ENCODE measurements at places on chromosomes 16 and 17.

DNA sequence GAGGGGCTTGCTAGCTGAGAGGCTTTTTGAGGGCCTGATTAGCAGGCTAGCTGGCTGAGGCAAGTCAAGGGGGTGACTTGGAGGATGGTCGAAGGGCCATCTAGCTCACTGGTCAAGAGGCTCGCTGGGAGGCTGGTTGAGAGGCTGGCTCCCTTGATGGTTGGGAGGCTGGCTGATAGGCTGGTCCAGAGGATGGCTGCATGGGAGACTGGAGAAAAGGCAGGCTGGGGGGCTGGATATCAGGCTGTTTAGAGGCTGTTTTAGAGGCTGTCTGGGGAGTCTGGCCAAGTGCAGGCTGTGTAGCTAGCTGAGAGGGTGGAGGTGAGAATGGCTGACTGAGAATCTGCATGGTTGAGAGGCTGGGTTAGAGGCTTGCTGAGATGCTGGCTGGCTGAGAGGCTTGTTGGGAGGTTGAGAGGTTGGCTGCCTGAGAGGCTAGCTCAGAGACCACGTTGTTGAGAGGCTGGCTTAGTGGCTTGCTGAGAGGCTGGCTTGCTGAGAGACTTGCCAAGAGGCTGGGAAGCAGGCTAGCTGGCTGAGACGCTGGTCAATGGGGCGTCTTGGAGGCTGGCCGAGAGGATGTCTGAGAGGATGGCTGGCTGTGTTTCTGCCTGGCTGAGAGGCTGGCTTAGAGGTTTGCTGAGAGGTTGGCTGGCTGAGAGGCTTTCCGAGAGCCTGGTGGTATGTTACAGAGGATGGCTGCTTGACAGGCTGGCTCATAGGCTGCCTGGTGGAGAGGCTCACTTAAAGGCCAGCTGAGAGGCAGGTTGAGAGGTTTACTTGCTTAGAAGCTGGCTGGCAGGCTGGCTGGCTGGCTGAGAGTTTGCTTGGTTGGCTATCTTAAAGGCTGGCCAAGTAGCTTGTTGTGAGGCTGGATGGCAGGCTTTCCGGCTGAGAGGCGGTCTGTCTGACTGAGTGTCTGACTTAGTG is 36.6 kb upstream of the ACSM2B start:
- DNase-seq = no peak

GRCh38 chr17:38575781-38576180 is 30.0 kb downstream of the SRCIN1 start:
- DNase-seq = no peak

DNA sequence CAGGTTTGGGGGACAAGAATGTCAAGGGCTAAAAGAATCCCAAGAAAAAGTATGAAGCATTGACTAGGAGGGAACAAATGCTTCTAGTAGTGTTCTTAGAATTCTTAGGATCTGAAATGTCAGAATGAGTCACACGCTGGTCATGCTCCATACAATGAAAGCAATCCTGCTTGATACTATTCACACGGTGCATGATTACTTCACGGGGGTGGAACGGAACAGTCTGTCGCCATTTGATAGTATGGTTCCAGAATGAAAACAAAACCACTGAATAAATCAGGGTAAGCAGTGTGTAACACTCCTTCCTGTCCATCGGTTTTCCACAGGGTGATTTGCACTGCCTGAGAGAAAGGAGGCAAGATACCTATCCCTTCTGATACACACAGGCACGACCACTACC is 22.9 kb upstream of the YWHAE start:
- no peak for DNase-seq

DNA sequence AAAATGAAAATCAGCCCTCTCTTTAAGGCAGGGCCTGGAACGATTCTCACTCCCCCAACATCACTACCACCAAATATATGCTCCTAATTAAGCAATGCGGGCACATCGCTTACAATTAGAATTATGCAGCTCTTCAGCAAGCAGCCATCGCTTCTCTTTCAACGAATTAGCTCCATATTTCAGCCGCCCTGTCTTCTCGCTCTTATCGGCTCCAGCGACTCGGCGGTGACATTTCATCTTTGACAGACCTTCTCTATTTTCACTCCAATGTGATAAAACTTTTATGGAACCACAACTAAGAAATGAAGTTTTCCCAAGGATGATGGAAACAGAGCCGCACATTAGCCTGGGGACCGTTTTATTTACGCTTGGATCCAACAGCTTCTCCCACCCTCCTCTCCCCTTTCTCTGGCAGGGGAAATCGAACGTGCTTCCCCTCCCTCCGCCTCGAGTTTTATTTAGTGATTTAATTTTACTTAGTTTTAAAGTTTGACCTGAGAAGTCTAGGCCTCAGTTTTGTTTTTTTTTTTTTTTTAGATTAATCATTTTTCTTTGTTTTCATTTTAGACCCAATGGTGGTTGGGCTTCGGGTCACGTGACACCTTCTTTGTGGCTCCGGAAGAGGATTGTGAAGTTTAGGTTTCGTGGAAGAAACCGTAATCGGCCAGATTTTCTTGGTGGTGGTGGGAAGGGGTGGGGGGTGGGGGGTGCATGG is 3.1 kb upstream of the HOXB2 start:
- peak; percentile 46 for DNase-seq

DNA sequence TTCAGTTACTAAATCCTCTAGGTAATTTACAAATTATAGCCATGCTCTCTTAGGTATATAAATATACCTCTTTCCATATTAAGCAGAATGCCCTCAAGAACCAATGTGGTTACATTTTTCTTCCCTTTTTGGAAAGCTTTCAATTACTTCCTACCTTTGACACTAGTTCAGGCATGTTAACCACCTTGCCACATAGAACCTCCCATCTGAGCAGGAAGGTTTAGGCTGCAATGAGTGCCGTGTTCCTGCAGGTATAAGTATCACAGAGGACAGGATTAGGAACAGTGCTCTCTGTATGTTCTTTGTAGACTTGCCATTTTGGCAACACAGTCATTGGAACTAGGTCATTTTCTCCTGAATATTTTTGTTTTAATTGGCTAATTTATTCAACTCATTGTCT is 20.1 kb downstream of the KRT25 start:
- no peak for DNase-seq

- DNase-seq = no peak
These were observed 560.7 kb upstream of the PSMD7 start for GRCh38 chr16:73735954-73736353.

DNA sequence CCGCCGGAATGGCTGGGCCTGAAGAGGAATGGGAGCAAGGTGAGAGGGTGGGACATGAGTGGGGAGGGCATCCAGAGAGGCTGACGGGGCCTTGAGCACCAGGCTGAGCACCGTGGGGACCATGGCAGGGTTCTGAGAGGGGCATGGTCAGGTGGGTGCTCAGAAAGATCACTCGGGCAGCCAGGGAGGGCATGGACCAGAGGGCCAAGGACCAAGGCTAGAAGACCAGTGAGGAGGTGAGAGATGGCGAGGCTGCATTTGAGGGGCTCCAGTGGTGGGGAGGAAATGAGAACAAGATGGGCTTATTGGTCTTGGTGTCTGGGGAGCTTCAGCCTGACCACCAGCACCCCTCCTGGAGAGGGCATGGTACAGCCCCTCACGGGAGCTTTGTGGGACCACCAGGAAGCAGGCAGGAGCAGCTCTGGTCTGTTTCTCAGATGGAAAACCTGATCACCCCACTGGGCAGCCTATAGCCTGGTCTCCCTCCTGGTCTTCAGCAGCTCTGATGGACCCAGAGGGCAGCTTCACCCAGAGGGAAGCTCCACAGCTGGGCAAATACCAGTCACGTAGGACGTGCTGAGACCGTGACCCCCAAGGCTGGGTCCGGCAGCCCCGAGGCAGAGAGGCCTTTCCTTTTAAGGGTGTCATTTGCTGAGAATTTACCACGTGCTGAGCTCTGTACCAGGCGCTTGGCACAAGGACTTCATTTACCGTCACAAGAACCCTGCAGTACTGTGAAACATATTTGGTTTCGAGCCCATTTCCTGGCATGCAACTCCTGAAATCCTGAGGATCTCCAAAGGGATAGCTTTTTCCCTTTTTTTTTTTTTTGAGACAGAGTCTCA is 11.4 kb upstream of the NCBP3 start:
- DNase-seq = no peak

GRCh38 chr16:79757968-79758367 is 157.4 kb upstream of the MAF start:
- no peak for DNase-seq

DNA sequence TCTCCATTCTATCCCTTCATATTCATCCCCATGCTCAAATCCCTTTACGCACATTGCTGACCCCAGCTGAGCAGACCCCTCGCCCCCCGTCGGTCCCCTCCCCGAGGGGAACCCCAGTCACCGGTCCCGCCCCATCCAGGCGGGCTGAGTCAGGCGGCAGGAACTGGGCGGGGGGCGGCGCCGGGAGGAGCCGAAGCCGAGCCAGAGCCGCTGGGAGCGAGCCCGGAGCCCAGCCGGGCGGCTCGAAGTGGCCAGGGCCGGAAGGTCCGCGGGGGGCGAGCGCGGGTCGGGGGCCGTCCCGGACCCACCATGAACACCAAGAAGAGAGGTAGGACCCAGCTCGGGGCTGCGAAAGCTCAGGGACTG is 8.6 kb downstream of the RIPOR1 start:
- DNase-seq = no peak

DNA sequence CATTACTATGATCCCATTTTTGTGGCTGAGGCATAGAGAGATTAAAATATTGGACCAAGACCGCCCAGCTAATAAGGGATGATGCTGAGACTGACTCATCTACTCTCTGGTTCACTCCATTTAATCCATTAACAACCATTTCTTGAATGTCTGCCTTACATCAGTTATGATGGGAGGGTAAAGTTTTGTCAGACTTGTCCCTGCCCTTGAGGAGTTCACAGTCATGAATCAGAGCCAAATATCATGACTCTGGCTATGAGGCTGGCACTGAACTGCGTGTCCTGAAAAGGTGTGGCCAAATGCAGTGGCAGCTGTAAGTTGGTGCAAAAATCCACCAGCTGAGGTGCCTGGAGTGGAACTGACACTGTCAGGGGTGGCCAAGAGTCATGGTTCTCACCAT is 35.0 kb upstream of the MAF start:
- DNase-seq = no peak

GRCh38 chr16:9134739-9135138 is 43.3 kb downstream of the HAPSTR1 start:
- peak; percentile 37 for DNase-seq

DNA sequence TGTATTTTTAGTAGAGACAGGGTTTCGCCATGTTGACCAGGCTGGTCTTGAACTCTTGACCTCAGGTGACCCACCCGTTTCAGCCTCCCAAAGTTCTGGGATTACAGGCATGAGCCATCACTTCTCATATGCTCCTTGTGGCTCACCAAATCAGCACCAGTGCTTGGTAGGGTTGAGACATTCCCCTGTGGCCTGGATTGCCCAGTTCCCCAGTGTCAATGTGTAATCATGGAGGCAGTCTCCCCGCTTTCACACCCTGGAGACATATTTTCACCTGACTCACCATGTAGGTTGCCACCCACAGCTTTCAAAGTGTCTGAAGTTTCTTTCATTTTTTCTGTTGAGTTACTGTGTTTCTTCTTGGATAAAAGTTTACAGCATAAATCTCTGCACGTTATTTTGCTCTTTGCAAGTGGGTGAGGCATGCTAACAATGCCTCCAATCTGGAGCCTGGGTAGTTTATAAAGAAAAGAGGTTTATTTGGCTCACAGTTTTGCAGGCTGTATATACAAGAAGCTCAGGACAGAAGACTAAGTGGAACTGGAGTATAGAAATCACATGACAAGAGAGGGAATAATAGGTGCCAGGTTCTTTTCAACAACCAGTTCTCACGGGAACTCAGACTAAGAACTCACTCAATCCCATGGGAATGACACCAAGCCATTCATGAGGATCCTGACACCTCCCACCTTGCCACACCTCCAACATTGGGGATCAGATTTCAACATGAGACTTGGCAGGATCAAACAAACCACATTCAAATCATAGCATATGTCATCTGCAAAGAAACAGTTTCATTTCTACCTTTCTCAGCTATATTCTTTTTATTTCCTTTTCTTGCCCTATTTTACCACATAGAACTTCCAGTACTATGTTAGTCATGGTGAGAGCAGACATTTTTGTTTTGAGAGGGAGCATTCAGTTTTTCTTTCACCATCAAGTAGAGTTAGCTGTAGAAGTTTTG is 113.2 kb downstream of the PHKB start:
- DNase-seq = no peak

All from NCI-H2081 (cell line).